Effector CD4-positive, alpha-beta T cell (primary cell): ENCODE measurements at places on chromosomes 2 and 18.

GRCh38 chr18:13809531-13810255, 14.3 kb upstream of the MC5R start:
- DNase-seq = no peak

- DNase-seq = no peak
These were observed 18.9 kb downstream of the TET3 start for GRCh38 chr2:74003494-74004211.

DNA sequence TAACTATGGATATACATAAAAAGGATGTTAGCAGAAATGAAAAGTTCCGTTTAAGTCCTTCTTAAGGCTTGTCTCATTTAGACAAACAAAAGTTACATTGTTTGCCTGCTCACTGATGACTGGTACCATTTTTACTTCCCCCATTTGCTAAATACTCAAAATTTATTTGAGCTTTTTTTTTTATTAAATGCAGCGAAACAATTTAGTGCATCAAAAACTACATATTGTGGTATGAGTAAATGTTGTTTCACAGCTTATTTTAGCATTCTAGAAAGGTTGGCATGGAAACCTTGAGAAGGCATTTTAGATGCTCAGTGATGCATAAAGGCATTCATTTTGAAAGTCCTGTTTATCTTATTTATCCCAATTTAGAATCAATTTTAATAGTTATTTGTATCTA, 100.0 kb downstream of the MAP2 start:
- DNase-seq = no peak

DNA sequence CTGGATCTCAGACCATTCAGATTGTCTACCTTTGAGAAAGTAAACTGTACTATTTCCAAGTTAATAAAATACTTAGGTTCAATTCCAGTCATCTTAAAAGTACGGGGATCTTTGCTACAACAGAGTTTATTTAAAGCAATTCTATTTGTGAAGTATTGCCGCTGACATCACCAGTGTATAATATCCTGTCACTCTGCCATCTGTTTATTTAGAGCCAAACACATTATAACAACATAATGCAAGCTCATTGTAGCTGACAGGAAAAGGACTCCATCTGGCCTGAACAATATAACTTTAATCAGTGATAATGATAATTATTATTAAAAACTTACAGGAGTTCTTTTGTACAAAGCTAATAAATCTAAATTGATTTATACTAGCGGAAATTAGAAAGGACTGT, 786.8 kb downstream of the ERBB4 start:
- DNase-seq = no peak

- DNase-seq = no peak
These were observed 62.1 kb upstream of the TCF7L1 start for GRCh38 chr2:85071096-85071495.

- no peak for DNase-seq
These were observed 935.7 kb downstream of the LRP1B start for GRCh38 chr2:141195087-141195486.

GRCh38 chr2:238996331-238997136, 148.6 kb downstream of the TWIST2 start:
- no peak for DNase-seq

- no peak for DNase-seq
These were observed 191.5 kb upstream of the FANCL start for GRCh38 chr2:58432491-58433170.
